ENCODE measurements at places on chromosomes 2 and 18. TPM values are rescaled to one million over a fixed set of nuclear protein-coding genes. Genes with fewer than 3 reads are reported as not detected.

The SERPINB10 gene
- not detected for total RNA-seq

The SKA1 gene
- 18.7 TPM for total RNA-seq

DNA sequence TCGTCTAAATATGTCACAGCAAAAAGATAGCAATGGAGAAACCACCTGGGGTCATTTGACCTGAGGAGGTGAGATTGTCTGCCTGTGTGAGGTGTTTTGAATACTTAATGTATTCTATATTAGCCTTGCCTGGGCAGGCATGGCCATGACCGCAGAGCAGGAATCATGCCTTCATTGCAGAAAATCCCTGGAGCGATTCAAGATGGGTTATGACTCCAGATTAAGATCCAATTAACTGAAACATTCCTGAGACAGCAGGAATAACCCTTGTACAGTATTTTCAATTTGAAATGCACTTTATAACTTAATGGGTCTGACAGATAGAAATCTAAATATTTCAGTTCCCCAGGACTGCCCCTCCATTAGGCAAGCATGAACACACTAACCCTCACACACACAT is 227.3 kb upstream of the RAB6C start:
- no peak for DNase-seq

GRCh38 chr18:13641551-13642439 is 84.6 kb downstream of the FAM210A start:
- no peak for DNase-seq

DNA sequence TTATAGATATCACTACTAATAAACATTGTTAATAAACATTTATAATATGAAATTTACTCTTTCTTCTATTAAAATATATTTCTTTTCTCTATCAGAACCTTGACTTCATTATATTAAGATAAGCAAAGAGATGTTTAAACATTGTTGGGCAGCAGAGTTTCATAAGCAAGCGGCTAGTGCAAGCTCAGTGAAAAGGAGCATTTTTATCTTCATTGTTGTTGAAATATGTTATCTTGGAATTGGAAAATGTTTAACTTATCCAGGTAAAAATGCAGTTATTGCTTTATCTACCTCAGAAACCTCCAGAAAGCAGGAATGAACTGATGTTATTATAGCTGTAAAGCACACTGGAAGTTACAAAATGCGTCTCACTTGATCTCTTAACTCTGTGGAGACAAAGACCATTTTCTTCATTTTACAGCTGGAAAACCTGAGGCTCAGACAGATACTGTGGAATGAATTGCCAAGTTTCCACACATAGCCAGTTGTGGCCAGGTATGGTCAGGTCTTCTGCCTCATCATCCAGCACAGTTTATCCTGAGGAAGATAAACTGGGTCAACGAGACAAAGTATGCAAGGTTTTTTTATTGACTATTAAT is 934.6 kb upstream of the FAM98A start:
- no peak for DNase-seq

- no peak for DNase-seq
Measured at GRCh38 chr2:208939852-208940251, 484.0 kb upstream of the MAP2 start.

DNA sequence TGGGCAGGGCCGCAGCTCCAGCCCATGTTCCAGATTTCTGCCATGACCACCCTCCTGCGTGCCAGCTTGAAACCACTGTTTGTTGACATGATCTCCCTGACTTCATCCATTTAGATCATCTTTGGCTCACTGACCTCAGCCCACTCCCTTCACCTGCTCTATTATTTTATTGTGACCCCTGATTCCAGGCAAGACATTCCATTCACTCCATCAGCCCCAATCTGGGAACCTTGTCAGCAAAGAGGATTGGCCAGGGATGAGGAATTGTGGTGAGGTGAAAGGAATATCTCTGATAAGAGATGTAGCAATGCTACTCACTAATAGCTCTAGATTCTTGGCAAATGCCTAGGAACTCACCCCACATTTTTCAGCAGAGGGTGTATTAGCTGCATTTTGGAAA is 174.2 kb downstream of the TMEM247 start:
- no peak for DNase-seq

DNA sequence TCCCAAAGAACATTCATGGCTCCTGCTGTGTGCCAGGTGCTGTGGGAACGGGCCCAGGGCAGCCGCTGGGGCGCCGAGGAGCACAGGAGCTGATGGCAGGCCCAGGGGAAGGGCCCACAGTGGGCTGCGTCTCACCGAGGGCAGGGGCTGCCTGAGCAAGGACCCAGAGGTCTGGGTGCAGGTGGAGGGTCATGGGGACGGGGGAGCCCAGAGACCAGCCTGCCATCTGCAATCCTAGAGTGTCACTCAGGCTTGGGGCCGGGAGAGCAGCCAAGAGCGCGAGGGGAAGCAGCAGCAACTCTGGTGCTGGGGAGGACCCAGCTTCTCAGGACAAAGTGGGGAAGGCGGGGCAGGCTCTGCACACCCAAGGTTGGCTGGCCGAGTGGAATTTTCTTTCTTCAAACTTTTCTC is 207.4 kb downstream of the HDAC4 start:
- no peak for DNase-seq

DNA sequence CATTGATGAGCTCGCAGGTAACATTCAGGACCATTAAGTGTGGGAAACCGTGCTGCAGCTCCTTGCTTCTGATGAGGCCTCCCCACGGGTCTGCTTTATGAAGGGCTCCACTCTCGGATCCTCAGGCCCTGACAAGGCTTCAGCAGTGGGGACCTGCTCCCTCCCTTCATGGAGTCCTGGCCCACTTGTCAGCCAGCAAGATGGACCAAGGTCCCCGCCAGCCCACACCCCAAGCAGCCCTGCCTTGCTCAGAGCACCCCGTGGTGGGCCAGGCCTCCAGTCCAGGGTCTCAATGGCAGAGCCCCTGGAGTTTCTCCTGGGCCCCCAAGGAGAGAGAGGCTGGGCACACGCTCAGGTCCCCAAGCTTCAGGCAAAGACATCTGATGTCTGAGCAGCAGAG is 41.5 kb downstream of the CROCC2 start:
- no peak for DNase-seq

- DNase-seq: no peak
Measured at GRCh38 chr2:126832014-126832413, 66.7 kb upstream of the TEX51 start.

The MROH2A gene
- total RNA-seq: 0.08 TPM

GRCh38 chr2:176325732-176326131 is 56.5 kb downstream of the MTX2 start:
- no peak for DNase-seq

DNA sequence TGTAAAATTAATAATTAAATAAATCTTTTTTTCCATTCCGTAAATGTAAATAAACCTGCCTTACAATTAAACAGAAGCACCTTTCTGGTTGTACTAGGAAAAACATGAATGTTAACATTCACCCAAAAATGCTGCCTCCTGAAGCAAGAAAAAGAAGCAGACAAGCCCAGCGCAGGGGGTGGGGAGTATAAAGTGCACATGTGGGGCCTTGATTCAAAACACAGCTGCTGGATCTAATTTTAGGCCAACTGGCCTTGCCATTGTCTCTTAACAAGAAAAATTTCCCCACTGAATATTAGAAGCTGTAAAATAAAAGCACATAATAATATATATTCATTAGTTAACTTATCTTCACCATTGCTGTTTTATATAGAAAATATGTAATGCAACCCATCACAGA is 28.3 kb downstream of the TCF4 start:
- no peak for DNase-seq

DNA sequence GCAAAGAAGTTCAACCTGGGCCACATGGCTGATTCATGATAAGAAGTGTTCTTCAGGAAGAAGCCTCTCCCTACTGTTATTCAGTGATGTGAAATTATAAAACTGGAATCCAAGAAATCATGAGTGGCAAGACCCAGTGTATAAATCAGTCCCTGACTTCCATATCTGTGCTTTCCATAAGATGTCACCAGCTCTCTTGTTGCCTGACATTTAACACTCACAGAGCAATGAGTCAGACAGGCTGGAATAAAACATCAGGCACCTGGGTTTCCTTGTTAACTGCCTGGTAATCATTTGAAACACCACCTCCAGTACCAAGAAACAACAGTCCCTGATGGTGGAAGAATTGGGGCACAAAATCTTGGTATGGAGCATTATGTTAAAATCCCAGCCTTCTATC is 76.1 kb downstream of the SCG2 start:
- DNase-seq: no peak

- no peak for DNase-seq
Measured at GRCh38 chr2:239157269-239157668, 243.6 kb downstream of the HDAC4 start.

DNA sequence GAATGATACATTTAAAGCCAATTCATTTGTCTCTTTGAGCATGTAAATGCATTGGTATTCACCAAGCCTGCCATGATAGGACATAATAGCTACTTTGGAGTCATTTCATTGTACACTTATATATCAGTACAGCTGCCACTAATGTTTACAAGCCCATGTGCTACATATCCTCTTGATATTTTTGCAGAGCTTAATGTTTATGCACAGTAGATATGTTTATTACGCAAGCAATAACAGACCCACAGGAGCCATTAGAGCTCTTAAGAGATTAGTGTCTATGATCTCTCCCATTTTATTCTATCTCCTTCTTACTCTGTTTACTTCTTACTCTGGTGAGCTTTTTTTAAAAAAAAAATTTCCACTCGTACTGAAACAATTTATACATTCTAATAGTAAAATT is 1132.1 kb upstream of the ZEB2 start:
- no peak for DNase-seq

The MYO7B gene
- 0.17 TPM for total RNA-seq

DNA sequence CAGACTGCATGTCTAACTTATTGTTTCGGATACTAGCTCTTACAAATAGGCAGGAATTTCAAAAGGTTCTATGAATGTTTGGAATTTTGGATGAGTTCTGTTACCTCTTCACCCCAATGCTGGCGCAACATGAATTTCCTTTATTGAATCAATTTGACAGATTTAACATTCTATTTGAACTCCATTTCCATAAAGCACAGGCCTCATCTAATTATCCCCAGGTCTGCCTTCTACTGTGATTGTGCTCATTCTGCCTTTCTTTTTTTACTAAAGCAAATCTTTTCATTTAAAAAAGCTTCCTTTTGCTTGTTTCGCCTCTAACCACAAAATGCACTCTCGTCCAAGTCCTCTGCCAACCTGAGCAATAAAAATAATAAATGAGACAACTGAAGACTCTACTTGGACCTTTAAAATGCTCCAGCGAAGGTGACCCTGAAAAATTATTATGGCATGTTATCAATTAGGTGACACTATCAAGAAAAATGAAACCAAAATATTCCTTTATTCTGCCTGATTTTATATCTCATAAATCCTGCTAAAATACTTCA is 922.9 kb upstream of the FSHR start:
- no peak for DNase-seq

DNA sequence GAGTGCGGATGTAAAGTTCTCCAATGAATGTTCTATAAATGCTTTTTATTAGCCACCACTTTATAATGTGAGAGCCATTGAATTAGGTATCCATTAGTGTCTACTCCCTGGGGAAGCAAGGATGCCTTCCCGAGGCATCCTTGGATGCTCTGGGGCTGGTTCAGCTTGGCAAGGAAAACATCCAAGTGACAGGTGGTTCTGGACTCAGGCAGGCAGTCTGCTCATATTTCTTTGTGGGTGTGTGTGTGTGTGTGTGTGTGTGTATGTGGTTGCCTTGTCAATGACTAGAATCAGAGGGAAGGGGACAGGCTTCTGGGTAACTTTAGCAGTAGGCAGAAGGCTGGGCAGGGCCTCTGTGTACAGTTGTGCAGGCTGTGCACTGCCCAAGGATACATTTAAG is 149.2 kb downstream of the TSN start:
- DNase-seq: no peak

- no peak for DNase-seq
Measured at GRCh38 chr2:45459860-45460259, 151.2 kb downstream of the SRBD1 start.

DNA sequence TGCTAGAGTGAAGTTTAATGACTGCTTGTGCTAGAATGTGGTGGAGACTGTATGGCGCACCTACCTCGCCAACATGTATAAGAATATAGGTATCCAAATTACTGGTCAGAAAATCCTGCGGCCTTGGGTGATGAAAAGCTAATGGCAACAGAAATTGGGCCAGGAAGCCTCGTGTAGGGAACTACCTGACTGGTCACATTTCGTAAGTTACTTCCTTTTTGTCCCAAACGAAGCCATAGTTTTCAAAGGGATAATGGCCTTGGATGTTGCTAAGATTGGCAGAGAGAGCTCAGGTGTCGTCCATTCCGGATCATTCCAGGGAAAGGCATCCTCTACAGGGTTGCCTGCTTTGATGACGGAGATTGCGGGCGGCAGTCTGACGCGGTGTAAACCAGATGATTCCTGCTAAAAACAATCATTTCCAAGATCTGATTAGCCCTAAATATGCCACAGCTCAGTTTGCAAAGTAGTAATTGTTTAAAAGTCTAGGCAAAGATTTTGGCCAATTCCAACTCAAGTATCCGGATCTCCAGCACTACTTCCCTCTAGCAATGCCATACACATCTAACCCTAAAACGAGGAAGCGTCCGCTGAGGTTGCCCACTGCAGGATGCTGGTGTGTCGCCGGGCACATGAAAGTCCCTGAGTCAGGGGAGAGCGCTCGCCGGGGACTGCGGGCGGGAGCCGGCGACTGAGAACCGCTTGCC is 708 bp upstream of the MALT1 start:
- no peak for DNase-seq

DNA sequence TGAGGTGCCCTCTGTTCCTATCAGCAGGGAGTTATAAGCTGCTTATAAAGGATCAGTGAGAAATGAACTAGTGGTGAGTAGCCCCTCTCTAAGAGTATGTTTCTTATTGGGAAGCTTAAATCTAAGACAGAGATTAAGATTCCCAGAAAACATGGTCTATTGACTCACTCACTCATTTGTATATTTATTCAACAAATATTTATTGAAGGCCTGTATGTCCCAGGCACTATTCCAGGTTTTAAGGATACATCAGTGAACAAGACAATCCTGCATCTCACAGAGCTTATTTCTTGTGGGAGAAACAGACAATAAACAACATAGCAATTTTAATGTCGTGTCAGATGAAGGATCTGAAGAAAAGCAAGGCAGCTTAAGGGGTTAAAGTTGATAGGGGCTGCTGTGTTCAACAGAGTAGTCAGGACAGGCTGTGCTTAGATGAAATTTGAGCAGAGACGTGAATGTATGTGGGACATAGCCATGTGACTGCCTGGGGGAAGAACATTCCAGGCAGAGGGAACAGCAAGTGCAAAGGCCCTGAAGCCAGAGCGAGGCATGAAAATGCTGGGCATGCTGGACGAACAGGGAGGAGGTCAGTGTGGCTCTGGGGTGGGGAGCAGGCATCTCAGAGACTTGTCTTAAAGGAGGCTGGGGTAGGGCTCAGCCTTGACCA is 14.8 kb upstream of the PSD4 start:
- DNase-seq: no peak

The GALNT13 gene
- not detected for total RNA-seq

The CD226 gene
- 4.4 TPM for total RNA-seq

The XRCC5 gene
- total RNA-seq: 140 TPM

DNA sequence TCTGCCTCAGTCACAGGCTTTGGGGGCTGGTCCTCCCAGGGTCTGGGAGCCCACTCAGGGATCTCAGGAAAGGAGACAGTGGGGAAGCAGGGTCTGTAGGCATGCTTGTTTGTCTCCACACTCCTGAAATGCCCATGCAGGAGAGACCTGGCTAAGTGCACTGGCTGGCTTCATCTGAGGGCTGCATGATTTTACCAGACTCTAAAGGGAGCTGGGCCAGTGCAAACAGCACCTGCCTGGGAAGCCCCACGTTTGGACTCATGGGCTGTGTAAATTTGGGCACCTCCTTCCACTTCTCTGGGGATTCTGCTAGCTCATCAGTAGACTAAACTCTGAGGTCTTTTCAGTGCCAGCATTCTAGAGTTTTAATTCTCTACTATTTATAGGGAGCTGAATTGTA is 33.7 kb downstream of the LYPD1 start:
- no peak for DNase-seq

All from liver (tissue), 10 donors.